T-cell (primary cell): ENCODE measurements at places on chromosomes 13 and 19.

DNA sequence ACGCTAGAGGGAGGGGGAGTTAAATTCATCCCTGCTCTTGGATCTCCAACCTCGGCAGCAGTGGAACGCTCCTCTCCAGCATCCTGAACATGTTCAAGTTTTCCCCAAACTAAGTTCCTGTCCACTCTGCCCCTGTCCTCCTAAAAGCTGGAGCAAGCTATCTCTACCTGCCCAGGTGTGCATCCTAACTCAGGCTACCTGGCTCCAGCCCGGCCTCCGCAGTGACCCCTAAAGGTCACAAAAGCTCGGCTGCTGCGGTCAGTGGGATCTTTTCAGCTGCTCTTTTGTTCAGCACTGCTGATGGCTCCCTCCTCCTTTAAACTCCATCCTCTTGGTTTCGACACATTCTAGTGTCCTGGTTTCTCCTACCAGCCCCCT, 1.4 kb downstream of the DCUN1D2 start:
- DNase-seq: no peak

GRCh38 chr19:40443131-40443999, 770 bp downstream of the SERTAD3 start:
- peak; percentile 100 for DNase-seq

DNA sequence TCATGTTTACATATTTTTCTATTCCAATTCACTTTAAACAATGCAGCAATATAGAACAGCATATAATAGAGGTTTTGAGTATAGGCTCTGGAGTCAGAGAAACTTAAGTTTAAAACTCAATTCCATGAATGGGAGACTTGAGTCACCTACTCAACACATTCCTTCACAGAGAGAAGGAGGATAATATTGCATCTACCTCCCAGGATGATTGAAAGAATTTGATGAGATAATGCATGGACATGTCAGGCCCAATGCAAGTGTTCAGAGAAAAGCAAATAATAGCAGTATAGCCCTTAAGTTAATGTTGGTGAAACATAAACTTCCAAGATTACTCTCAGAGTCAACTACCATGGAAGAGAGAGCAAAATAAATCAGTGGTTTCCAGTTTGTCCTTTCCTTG, 170.2 kb downstream of the DCLK1 start:
- DNase-seq: no peak

DNA sequence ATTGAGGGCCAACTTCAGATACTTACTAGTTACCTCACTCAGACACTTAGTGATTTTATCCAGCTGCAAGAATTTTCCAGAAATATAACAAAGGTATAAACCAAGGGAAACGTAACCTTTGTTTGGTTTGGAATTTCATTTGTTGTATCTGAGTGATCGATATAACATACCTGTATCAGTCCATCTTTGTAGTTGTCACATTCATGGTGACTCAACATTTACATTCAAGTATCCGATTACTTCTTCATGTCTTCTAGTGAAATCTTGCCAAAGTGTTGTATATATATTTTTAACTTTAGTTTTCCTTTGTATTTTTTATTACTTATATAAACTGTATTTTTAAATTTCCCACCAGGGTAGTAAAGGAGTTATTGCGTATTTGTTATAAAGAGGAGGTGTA, 16.9 kb upstream of the MYCBP2 start:
- DNase-seq: no peak

- no peak for DNase-seq
Measured at GRCh38 chr13:40074338-40074737, 418.9 kb downstream of the COG6 start.
